ENCODE measurements at places on chromosomes 5 and 9.

DNA sequence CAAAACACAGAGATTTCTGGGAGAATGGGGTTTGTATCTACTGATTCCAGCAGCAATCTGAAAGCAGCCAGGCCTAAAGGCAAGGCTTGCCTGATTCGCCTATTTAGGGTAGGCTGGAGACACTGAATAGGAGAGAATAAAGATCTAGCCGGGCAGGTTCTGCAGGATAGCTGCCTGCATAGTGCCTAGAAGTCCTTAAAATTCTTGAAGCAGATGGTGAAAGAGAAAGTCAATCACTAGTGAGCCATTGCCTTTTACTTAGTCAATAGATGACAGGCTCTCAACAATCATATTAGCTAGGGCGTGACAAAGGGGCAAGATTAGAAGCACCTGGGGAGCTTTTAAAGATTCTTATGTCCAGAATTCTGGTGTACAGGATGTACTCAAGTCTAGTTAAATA lies 522.7 kb downstream of the HTR1A start:
- no peak for DNase-seq

- no peak for DNase-seq
Measured at GRCh38 chr5:154679501-154679900, 75.7 kb upstream of the LARP1 start.

- no peak for DNase-seq
Measured at GRCh38 chr9:72534931-72535330, 13.5 kb downstream of the TMC1 start.

DNA sequence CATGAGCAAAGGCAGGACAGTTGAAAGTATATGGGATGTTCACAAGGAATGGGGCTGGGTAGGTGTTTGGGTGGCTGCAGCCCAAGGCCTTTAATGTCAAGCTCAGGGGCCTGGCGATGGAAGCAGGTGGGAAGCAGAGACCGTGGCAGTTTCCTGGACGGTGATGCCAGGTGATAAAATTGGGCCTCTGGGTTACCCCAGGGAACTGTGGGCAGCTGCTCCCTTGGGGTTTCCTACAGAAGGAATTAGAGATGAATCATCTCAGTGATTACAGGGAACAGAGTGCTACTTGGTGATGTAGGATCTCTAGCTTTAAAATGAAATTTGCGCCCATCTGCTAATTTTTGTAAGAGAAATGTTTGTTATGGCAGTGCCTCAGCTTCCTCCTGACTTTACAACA lies 39.2 kb downstream of the TSTD2 start:
- peak; percentile 61 for DNase-seq

DNA sequence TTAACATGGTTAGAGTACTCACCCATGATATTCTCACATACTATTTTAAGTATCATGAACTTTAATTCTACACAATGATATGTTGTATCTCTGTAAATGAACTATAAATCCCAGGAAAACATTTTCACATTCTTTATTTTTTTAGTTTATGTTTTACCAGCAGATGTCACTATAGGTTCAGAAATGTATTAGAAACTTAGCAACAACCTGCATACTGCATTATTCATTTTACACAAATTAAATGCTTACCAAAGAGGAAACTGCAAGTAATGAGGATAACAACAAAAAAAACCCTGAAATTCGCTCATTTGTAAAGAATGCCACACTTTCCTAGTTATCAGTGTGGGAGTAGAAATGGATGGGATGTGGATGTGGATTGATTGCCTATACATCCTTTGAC lies 217.5 kb upstream of the OTULINL start:
- DNase-seq, result peak; percentile 38

DNA sequence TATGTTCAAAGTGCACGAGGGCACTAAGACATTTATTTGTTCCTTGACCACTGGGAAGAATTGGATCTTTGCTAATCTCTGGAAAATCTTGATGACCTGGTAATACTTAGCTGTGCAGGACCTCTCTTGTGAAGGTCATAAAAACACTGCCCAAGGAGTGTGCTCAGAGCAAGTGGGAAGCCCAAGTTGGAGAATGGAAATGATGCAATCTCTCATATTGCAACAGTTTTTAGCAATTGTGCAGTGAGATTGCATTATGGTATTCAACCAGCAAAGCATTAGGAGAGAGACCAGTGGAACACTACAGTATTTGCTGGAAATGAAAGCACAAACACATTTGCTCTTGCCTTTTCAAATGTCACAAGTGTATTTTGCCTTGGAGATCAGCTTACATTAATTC lies 34.5 kb downstream of the TXNDC8 start:
- no peak for DNase-seq
